ENCODE measurements at places on chromosomes 4 and X. TPM values are rescaled to one million over a fixed set of nuclear protein-coding genes. Genes with fewer than 3 reads are reported as not detected.

GRCh38 chr4:173024203-173024602, 144.4 kb upstream of the GALNT7 start:
- DNase-seq = no peak

The DCAF8L2 gene
- 1.8 TPM for total RNA-seq

The FGF13 gene
- 24.2 TPM for total RNA-seq

GRCh38 chrX:72041176-72041575, 90.5 kb downstream of the RTL5 start:
- no peak for DNase-seq

GRCh38 chr4:4645743-4646142, 103.9 kb upstream of the STX18 start:
- no peak for DNase-seq

DNA sequence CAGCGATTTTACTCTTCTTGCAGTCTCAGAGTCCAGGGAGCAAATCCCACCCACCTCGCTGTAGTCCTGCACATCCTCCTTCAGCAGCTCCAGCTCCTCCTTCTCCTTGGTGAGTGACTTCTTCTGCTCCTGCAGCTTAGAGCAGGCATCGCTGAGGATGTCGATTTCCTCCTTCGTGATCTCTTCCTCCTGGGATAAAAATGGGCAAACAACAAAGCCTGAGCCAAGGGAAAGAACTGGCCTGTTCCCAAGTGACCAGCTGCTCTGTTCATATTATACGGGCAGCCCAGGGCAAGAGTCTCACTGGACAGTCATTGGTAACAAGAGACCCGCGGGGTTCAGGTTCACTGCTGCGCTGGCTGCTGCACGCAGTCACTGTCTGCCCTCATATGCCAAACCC, 26.2 kb downstream of the FGFR3 start:
- no peak for DNase-seq

DNA sequence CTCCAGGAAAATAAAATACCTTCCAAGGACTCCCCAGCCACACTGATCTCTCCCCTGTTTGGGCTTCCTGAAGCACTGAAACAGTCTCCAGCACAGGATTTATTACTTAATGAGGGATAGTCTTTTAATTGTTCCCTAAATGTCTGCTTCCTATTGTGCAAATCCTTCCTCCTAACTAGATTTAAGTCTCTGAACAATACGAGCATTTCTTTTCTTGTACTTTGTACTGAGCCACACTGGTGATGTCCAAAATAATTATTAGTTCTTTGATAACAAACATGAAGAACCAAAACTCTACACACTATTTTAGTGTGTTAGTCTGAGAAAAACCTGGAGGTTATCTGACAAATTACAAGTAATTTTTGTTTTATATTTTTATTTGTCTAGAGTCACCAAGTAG, 5.1 kb downstream of the ADGRA3 start:
- DNase-seq = no peak

GRCh38 chr4:104486716-104487504, 7.8 kb downstream of the CXXC4 start:
- no peak for DNase-seq
